Inflammatory macrophage treated with lipopolysaccharide for 1 hour (primary cell): ENCODE measurements at places on chromosomes 1 and 21.

DNA sequence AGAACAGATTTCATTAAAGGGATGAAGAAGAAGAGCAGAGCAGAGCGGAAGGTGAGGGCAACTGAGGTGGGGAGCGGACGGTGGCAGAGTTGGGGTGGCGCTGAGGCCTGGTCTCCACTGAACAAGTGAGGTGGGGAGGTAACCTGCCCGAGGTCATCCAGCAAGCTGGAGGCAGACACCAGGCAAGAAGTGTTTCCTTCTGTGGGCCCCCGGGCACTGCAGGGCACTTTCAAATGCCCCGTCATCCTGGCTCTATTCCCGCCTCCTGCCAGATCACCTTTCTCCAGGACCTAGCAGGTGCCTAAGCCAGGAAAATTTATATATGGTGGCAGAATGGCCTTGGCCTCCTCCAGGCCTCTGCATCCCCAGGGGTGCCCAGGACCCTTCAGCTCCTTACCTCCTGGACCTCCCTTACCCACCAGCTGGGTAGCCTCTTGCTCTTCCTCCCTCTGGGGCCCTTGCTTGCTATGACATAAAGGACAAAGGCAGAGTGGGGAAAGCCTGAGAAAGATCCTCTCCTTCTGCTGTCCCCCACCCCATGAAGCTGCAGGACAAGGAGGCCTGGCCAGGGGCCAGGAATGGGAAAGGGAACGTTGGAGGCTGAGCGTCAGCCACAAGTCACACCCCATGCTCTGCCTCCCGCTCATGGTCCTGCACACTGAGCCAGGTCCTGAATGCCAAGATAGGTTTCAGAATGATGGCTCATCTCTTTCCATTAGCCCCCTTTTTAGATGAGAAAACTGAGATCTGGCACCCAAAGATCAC, 29.0 kb downstream of the VWA5B1 start:
- no peak for DNase-seq

- DNase-seq = no peak
Measured at GRCh38 chr1:223543560-223543959, 121.9 kb downstream of the CAPN8 start.

- peak; percentile 20 for DNase-seq
Measured at GRCh38 chr1:37776946-37777516, 12.1 kb upstream of the EPHA10 start.

- no peak for DNase-seq
Measured at GRCh38 chr1:245856944-245857531, 650.0 kb downstream of the SMYD3 start.

DNA sequence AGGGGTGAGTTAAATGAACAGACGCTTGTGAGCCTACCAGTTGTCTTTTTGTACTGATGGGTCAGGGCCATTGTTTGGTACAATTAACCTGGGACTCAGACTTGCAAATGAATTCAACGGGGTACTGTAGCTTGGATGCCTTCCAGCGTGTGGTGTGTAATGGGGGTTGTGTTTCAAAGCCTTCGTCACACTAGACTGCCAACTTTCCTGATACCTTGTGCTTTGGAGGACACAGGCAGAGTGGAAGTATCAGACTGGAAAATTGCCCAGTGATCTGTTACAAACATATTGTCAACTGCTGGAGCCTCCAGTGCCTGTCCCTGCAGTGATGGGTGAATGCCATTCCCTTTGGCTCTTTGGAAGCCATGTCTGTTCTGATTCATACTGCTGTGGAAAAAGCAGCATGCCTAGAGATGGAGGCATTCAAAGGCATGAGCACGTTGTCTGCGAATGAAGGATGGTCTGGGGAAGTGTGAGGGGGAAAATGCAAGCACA, 384.5 kb downstream of the LMX1A start:
- no peak for DNase-seq

GRCh38 chr1:2548068-2548589, 8.0 kb upstream of the TNFRSF14 start:
- DNase-seq = peak; percentile 73

GRCh38 chr1:5620418-5620817, 371.8 kb downstream of the NPHP4 start:
- DNase-seq = no peak

DNA sequence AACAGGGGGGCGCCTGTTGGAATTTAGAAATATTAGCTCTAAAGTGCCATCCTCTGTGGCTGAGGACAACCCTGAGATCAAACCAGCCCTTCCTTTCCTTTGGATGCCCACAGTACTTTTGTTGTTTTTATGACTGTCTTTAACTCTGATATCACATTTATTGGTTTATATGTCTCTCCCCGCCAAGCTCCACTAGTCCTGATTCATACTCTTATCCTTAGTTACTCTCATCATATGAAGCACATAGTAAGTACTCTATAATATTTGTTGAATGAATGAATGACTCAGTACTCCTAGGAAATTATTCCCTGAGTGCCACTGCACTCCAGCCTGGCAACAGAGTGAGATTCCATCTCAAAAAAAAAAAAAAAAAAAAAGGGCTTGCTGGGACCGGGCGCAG, 22.6 kb upstream of the NRDC start:
- no peak for DNase-seq

DNA sequence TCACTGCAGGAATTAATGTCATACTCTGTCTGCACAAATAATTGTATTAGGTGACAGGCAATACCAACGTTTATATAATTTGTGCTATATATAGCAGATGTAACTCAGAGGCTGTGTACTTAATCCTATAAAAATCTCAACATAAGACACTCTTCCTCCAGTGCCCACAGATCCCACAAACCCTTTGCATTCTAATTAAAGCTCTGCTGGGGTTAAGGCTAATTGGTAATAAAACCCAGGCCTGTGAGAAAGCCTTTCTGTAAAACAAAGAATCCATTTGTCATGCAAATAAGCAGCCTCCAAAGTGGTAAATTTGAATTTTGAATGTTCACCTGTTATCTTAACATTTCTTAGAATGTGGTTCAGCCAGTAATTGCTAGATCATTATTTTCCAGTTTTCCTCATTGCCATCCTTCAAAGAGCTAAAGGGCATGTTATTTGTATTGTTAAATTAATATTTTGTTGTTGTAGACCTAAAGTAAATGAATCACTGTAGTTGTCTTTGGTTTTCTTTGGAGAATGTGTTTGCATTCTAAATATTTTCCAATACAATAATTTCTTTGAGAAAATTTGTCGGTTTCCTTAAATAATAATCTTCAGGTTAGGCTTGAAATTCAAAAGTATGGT, 46.3 kb upstream of the PRDX6 start:
- no peak for DNase-seq

DNA sequence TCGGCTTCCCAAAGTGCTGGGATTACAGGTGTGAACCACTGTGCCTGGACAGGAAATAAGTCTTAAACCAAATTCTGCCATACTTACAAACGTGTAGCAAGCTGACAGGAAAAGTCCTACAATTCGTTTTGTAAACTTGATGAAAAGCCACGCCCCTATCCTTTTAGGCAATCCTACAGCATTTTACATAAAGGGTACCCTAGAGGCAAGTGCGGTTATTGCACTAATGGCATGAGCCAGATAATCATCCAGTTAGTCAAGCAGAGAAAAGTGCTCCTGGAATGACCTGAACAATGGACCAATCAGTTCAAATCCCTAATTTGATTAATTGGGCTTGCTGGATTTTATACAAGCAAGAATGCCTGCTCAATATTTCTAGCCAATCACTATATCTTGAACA, 338.2 kb downstream of the KIF26B start:
- DNase-seq = peak; percentile 52

- DNase-seq = no peak
Measured at GRCh38 chr1:54001591-54001990, 16.4 kb downstream of the LDLRAD1 start.

DNA sequence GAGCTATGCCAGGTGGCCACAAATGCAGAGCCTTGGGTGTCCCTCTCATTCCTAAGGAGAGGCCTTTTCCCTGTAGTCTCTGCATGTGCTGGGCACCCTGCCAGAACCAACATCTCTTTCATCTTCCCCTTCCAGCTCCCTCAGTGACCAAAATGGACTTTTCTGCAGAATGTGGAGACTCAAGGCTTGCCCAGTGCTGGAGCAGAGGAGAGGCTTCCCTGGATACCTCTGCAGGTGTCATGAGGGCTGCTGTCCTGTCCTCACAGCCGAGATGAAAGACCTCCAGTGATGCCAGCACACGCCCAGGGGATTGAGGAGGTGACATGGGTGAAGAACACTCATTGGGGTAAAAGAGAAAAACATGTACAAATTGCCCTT, 347.0 kb upstream of the AJAP1 start:
- no peak for DNase-seq

- DNase-seq = peak; percentile 46
Measured at GRCh38 chr1:161497961-161498360, 7.3 kb upstream of the FCGR2A start.

DNA sequence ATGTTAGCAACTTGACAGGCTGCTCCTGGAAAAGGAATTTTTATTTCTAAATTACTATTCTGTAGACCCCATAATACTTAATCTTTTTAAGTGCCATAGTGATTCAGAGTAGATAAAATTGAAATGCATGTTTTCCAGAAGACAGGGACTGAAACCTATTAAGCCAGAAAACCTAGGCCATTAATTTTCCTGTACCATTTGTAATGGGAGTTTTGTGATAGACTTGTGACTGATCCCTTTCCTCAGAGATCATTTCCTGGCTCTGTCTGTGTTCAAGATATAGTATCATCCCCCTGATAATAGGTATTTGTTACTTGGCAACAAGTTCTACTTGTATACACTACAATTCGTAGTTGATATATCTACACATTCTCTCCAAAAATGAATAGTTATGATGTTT, 1609.8 kb downstream of the AMY1C start:
- DNase-seq = no peak

DNA sequence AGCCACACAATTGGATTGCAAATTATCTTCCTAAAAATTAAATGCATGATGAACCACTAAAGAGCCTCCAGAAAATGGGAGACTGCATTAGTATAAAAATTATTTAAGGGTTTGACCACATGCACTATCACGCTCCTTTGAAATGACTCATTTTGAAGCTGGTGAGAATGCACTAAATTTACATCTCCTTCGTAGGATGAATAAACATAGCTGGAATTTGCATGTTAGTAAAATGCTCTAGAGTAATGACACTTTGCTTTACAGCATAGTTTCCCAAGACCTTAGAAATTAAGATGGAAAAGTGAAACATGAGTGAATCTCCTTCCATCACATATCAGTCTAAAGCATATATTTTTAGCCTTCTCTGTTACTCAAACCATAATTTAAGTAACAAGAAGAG, 2.4 kb downstream of the PLPPR4 start:
- DNase-seq = no peak

- peak; percentile 42 for DNase-seq
Measured at GRCh38 chr1:67759066-67759465, 74.1 kb downstream of the GADD45A start.

GRCh38 chr1:173276922-173277800, 70.0 kb upstream of the TNFSF4 start:
- DNase-seq = no peak

DNA sequence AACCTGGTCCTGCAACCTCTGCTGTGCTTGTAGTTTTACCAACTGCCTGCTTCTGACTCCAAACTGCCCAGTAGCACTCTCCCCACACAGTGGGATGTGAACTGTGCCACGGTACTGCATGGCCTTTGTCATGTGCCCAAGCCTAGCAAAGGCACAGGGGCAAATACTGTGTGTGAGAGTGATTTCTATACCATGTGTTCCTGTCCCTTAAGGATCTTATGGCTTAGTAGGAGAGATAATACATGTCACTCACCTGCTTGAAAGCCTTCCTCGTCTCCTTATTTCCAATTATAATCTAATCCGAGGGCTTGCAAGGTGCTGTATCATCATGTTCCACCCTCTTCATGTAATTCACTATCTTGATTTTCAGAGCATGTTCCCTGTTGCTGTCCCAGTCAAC, 51.3 kb downstream of the UBE4B start:
- DNase-seq = no peak

- DNase-seq = peak; percentile 22
Measured at GRCh38 chr1:201241736-201242135, 41.6 kb upstream of the PKP1 start.

GRCh38 chr1:160781914-160782689, 13.9 kb upstream of the LY9 start:
- DNase-seq = peak; percentile 39

- DNase-seq = no peak
Measured at GRCh38 chr1:109610609-109611307, 8.7 kb downstream of the GNAT2 start.

GRCh38 chr1:187924252-187924651, 1095.5 kb downstream of the PLA2G4A start:
- DNase-seq = no peak

DNA sequence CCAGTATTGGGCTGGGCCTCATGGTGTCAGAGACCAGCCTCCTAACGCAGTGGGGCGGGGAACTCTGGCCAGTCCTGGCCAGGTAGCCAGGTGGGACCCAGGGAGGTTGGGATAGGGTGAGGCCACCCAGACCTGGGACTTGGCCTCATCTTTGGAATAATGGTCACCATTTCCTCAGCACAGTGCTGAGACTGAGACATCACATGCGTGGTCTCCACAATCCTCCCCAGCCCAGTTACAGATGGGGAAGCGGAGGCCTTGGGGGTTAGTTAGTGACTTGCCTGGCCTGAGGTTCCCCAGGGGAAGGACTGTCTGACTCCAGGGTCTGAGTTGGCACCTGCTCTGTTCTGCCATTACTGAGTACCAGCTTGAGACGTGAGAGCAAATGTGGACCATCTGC, 77.9 kb upstream of the CASZ1 start:
- no peak for DNase-seq

DNA sequence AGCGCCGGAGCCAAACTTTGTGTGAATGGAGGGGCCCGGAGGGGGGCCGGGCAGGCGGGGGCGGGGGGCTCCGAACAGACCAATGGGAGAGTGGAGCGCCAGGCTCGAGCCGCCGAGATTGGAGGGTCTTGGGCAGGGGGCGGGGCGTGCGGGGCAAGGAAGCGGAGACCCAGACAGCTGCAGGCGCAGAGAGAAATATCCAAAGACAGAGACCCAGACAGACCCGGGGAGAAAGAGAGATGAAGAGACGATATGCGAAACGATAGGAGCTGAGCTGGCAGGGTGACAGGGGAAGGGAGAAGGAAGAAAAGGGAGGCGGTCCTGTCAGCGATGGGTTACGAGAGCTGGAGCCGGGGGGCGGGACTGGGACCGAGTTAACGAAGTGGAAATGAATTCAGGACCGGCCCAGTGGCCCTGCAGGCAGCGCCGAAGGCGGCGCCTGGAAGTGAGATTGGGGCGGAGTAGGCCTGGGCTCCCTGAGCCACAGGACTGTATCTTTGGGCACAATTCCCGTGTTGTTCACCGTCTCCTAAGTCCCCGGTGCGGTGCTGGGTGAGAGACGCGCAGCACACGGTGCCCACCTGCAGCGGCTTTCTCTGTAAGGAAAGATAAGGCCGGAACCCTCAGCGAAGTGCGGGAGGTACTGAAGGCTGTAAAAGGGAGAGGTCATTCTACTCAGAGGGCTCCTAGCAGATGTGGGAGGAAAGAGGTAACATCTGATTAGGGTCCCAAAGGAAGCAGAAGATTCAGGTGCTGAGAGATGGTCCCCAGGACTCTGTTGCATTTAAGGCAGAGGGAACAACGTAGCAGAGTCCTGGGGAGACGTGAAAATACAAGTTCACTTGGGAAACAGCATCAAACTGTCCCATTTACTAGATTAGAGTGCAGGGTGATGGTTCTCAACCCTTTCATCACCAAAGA, 543 bp upstream of the KCNJ10 start:
- DNase-seq = peak; percentile 49
